ENCODE measurements at places on chromosomes 2 and 18.
A peak's percentile ranks its signal among the peaks of the same experiment; 100 is the strongest.

GRCh38 chr2:27518782-27519113 lies 22.1 kb downstream of the GCKR start:
- no peak for DNase-seq

DNA sequence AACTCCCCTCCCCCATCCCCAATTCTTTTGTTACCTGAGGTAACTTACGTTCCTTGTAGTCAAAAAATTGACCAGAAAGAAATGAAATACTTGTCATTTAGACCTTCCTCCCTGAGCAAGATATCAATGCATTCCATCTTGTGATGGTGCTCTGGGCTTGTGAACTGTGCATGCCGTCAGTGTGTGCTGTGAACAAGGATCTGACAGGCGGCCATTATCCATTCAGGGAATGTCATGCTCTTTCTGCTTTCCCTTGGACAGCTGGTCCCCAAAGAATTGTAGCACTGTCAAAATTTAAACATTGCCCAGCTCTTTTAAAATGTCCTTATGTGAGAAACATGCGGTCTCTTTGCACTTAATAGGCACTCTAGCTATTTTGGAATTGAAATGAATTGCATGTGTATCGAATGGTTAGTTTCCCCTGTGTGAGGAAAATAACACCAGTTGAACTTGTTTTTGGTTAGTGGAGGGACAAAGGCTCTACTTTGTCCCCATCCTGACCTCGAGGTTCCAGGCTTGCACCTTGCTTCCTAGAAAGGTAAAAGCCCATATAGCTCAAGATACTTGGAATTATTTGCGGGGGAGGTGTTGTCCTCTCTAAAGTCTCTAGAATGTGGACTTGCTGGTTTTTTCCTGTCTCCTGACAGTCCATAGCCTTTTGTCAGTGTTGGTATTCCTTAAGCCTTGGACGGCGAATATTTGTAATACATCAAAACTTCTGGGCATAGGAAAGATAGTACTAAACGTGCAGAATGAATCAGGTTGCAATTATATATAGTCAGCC lies 350.9 kb downstream of the NUP35 start:
- DNase-seq = no peak

DNA sequence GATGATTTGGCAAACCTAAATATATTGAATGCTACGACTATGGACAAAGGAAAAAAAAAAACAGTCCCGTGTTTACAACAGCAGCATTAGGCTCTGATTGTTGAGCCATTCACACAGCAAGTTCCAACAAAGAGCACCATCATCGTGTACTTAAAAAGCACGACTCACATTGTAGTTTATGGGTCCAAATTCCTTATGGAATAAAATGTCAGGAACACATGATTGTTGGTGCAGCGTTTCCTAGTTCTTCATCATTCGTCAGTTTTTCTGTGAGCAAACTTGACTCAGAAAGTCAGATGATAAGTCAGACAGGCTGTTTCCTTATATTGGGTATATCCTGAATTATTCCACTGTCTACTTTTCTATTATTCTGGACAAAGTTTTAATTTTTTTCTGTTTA lies 10.0 kb upstream of the KIDINS220 start:
- no peak for DNase-seq

- no peak for DNase-seq
Measured at GRCh38 chr2:65057054-65057375, 799 bp downstream of the CEP68 start.

DNA sequence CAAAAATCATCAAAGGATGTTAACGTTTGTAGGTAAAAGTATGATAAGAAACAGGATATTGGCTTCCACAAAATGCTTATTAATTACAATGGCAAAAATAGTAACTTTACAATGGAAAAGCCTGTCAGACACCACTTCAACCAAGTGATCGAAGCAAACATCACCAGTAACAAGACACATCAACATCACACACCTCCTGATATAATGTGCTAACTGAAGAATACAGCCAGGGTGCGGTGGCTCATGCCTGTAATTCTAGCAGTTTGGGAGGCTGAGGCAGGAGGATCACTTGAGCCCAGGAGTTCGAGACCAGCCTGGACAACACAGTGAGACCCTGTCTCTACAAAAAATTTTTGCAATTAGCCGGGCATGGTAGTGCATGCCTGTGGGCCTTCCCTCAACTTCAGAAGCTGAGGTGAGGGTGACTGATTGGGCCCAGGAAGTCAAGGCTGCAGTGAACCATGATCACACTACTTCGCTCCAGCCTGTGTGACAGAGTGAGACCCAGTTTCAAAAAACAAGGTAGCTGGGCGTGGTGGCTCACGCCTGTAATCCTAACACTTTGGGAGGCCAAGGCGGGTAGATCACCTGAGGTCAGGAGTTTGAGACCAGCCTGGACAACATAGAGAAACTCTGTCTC lies 15.0 kb downstream of the MGAT4A start:
- DNase-seq = no peak

DNA sequence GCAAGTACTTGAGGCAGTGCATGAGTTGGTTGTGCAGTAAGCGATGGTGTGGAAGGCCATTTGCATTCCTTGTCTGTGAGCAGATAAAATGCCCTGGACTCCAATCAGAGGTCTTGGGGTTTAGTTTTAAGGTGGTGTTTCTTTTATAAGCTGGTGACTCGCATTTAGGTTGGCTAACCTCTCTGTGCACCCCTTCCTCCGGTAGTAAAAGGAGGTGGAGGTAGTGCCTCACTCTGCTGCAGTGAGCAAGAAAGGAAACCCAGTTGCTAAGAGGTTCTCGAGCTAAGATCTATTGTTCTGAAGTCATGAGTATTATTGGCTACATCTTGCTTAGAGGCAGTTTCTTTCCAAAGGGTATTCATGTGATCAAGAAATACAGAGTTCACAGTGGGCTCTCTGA lies 74.3 kb upstream of the EML6 start:
- no peak for DNase-seq

GRCh38 chr18:76456018-76456750 lies 38.9 kb downstream of the ZNF516 start:
- no peak for DNase-seq

GRCh38 chr2:151111599-151112278 lies 149.9 kb downstream of the RBM43 start:
- DNase-seq = peak; percentile 76

GRCh38 chr2:132754392-132754791 lies 84.4 kb upstream of the LYPD1 start:
- no peak for DNase-seq

DNA sequence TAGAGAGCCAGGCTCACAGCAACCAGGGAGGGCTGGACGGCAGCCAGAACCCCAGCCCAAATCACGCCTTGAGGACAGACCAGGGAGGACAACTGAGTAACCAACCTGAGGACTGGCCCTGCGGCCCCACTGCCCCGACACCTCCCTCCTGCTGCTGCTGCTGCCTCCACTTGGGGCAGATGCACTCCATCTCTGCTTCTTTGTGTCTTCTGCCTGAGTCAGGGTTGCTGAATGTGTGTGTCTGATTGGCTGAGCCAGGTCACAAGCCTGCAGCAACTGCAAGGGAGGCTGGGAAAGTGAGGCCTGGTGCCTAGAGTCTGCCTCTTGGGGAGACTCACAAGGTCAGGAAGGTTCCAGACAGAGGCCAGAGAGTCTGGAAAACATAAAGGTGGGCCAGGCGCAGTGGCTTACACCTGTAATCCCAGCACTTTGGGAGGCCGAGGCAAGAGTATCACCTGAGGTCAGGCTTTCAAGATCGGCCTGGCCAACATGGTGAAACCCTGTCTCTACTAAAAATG lies 83.4 kb downstream of the ZFP36L2 start:
- no peak for DNase-seq

DNA sequence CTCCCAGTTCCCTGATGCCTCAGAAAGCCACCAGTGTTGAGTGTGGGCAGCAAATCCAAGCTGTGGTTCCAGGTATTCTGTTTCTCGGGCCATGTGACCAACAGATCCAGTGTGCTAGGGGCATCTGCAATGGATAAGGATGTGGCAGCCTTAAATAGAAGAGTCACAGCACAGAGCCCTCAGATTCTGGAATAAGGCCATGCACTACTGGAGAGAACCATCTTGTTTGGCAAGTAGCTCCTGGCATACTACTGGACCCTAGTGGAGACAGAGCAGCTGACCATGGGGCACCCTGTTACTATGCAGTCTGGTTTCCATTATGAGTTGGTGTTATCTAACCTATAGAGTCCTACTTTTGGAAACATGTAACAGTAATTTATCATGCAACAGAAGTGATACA lies 53.3 kb upstream of the ZBTB7C start:
- no peak for DNase-seq

- DNase-seq = peak; percentile 94
Measured at GRCh38 chr2:216372761-216373291, 543 bp upstream of the MARCHF4 start.

GRCh38 chr2:219527472-219527871 lies 13.2 kb downstream of the ASIC4 start:
- DNase-seq = no peak

DNA sequence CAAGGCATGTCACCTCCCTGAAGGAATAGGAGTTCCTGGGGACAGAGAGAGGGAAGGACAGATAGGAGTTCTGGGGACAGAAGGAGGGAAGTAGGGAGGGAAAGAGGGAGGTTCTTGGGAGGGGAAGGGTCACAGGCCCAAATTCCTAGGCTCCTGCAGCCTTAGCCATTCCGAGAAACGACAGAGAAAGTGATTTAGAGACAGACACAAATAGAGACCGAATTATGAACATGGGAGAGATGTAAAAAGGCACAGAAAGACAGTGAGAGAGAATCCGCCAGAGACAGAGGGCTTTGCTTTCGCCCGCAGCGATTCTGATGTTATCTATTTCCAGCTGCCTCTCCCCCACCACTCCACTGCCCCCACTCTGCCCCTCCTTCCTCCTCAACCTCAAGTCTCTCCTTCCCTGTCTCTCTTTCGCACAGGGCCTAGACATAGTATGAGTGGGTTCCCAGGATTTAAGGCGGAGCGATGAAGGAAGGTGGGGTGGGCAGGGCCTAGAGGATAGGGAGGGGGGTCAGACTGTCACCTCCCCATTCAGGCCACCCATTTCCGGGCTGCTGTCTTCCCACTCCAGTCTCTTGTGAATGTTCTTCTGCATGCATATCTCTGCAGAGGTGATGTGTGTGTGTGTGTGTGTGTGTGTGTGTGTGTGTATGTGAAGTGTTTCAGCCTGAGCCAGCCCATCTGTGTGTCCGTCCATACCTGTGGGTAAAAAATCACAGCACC lies 3.3 kb upstream of the WNT6 start:
- no peak for DNase-seq

DNA sequence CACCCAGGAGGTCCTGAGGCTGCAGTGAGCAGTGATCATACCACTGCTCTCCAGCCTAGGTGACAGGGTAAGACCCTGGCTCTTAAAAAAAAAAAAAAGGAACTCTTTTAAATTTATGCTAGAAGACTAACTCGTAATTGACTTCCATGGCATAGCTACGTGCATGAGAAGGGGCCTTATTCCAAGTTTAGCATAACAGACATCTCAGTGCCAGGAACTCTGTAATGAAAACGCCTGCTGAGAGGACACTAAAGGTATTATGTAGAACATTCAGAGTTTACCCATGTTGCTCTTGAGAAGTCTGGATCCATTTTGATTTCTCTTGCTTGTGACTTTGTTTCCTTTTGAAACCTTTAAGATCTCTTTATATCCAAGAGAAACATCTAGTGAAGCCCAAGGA lies 276.0 kb downstream of the ZNF407 start:
- DNase-seq = no peak

- peak; percentile 43 for DNase-seq
Measured at GRCh38 chr2:160411167-160411566, 82.4 kb downstream of the RBMS1 start.

DNA sequence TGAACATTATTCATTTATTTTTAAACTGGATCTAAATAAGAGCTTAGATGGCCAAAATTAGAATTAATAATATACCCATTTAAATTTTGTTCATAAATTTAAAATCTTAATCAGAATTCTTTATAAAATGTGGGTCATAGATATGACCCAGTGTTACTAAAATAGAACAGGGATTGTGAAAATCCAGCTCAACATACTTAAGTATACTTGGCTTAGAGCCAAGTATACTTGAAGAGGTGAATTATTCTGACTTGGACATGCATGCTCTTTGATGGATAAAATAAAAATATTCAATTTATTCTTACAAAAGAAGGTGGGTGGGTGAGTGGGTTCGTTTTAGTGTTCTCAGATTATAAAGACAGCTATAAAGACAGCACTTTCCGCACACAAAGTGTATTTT lies 70.7 kb downstream of the SPOPL start:
- no peak for DNase-seq

GRCh38 chr2:218805627-218806026 lies 23.7 kb downstream of the CYP27A1 start:
- peak; percentile 74 for DNase-seq

DNA sequence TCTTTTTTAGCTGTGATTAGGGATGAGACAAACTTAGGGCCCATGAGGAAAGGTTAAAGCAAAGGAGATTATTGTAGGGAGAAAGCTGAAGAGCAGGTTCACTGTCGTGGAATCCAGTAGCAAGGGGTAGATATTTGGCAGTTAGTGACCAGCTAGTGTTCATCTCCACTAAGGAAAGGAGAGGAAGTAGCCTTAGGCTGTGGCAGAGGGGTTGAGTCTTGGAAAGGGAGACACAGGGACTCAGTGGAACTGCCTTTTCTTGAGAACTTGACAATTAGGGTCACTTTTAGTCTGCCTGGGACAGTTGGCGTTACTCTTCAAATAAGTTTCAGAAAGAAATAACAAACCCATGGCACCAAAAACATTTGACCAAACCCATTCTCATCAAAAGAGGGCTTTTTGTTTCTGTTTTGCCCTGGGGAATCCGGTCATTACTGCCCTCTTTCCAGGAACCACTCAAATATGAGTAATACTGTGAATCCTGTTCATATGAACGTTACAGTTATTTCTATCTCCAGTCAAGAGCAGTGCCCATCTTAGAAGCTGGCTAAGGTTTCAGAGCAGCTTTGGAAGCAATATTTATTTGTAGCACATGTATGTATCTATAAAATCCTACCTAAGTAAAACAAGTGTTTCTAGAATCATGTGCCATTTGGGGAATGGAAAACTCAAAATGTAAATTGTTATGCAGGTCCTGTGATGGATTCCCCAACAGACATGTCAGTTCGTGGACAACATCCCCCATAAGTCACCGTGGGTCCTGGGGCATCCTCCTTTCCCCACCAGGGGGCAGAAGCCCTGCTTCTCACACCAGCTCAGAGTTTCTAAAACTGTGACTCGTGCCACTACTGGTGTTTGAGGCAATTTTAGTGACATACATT lies 77.3 kb upstream of the PHLPP1 start:
- DNase-seq = no peak

DNA sequence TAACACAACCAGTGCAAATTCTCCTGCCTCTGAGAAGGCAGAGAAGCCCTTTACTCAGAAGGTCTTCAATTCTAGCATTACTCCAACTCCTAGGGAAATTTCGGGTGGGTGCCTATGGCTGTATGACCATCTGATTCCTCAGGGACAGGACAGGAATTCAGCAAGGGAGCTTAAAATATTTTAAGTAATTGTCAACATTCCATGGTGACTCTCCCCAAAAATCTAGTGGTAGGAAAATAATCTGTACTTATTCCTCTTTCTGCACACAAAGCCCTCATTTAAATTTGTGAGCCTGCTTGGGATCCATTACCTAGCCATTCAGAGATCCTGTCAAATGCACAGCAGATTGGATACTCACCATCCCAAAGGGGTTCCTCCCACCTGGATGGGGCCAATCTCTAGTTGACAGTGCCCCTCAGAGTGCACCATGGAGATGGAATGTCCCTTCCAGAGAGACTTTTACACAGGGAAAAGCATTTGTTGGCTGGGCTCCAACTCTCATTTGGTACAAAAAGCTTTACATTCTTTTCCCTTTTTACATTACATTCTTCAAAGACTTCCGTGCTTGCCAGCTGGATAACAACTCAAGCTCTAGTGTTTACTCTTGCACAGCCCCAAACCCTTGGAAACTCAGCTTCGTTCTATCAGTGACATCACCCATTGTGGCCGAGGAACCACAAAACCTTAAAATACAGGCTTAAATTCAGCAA lies 3.1 kb upstream of the TMEM150A start:
- DNase-seq = peak; percentile 95

- DNase-seq = no peak
Measured at GRCh38 chr2:68739595-68740399, 5.2 kb downstream of the ARHGAP25 start.
